ENCODE measurements at places on chromosomes 7 and 10. TPM values are rescaled to one million over a fixed set of nuclear protein-coding genes. Genes with fewer than 3 reads are reported as not detected.

RAB19 gene
- total RNA-seq, result 9.7 TPM

PRR15 gene
- total RNA-seq, result 1.2 TPM

JAZF1 gene
- 12.7 TPM for total RNA-seq

IDI2 gene
- not detected for total RNA-seq

ATAD1 gene
- total RNA-seq, result 40.3 TPM

ADRA2A gene
- 5.4 TPM for total RNA-seq

LRMDA gene
- 22.5 TPM for total RNA-seq

Data from thyroid gland (tissue), 4 donors.